GM06990 (cell line): ENCODE measurements at places on chromosomes 5 and 9.

DNA sequence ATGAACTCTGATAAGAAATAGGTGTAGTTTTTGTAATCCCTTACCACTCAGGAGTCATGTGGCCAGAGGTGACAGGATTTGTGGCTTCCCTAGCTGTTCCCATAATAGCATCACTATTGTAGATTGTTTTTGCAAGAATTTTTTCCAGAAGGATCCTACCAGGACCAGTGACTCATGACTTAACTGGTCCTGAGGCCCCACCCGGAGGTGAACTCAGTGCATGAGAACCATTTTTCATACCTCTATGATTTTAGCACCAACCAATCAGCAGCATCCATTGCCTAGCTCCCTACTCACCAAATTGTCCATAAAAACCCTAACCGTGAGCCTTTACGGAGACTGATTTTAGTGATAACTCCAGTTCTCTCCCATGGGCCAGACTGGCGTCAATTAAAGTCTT is 484.8 kb downstream of the PSAT1 start:
- no peak for DNase-seq

GRCh38 chr9:90838581-90839154 is 37.0 kb downstream of the SYK start:
- DNase-seq, result no peak

DNA sequence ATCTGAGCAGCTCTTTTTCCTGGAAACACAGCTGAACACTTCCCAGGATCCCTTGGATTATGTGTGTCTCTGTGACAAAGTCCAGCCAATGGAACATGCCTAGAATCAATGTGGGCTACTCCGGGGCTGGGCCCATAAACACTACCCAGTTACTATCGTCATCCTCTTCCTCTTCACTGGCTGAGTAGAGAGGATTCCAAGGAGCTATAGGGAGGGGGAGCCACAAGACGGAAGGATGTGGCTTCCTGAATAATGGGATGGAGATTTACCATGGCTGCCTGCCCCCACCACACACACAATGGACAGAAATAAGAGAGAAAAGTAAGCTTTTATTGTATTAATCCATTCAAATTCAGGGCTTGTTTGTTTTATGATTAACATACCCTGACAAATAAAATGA is 22.1 kb upstream of the TAS2R1 start:
- DNase-seq, result no peak

- no peak for DNase-seq
Measured at GRCh38 chr5:134504629-134505300, 20.7 kb upstream of the JADE2 start.

GRCh38 chr9:70616228-70616990 is 202.0 kb upstream of the KLF9 start:
- DNase-seq, result no peak

GRCh38 chr5:71924325-71924724 is 182.9 kb upstream of the MAP1B start:
- DNase-seq, result no peak

- no peak for DNase-seq
Measured at GRCh38 chr9:19479874-19480273, 71.1 kb downstream of the ACER2 start.

DNA sequence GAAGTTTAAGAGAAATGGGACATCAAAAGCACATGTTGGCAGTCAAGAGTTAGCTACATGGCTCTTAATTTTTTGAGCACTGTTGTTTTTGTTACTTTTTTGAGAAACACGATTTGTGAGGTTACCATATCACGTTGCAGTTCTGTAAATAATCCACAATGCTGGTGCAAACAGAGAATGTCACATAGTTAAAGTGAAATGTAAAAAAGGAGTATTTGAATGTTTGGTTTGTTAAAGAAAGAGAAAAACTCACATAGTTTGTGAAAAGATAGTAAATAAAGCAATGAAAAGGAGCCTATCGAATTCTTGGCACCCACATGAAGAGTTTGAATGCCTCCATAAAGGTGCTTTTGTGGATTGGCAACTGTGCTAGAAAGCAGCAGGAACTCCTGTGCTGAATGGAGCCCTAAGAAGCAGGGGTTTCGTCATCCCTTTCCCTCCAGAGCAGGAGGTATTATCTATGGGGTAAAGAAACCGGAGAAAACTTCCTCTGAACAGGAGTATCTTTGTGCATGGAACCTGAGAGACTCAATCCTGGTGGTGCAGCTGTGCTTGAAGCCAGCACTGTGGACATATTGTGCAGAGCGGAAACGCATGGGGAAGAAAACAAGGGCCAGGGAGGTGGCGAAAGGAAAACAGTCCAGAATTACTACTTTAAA is 148.5 kb upstream of the OTULINL start:
- no peak for DNase-seq

DNA sequence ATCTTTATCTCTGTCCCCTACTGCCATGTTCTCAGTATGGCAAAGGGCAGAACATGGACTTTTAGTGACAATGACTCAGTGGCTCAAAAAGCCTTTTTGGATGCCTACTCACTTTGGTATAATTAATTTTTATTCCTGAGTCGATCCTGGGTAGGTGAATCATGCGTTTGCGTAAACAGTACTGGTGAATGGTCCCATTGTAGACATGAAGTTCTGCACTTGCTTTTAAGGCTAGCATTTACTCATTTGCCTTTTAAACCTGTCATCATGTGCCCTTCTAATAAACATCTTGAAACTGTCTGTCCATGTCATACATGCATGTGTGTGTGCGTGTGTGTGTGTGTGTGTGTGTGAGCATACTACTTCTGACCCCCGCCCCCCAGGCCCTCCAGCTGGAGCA is 223.0 kb downstream of the AUH start:
- no peak for DNase-seq

- DNase-seq, result no peak
Measured at GRCh38 chr5:6261668-6262067, 116.7 kb downstream of the MED10 start.

- DNase-seq, result no peak
Measured at GRCh38 chr5:170971-171800, 20.1 kb upstream of the LRRC14B start.

DNA sequence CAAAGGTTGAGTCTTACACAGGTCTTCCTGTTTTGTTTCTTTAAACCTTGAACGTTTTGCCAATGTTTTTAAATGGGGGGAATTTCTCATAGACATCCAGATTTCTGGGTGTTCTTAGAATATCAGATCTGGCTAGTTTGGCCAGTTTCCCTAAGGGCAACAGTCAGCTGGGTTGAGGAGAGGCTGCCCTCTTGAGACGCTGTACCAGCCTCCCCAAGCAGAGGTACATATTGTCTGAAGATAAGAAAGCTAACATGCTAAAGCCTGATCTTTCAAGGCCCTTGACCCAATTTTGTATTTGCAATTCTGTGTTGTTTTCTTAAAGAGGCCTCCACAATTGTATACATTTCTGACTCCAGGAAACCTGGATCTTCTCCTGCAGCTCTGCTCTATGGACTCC is 21.9 kb upstream of the SH3GL2 start:
- DNase-seq, result no peak

DNA sequence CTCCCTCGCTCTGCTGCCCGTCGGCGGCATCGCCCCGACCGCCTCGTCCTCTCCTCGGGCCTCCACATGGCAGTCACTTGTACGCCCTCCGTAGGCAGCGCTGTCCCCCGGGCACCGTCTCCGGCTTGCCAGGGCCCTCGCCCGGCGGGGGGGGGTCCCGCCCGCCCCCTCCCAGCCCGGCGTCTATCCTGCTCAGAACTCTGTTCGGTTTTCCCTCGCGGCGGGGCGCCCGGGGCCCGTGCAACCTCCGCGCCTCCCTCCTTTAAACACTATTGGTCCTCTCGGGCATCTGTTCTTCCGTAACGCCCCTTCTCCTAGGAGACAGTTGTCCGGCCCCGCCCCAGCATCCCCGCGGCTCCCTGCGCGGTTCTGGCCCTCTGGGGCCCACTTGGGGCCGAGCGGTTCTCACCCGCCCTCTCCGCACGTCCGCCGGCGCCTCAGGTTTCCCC is 831 bp downstream of the ODF2 start:
- peak; percentile 79 for DNase-seq

- DNase-seq, result peak; percentile 44
Measured at GRCh38 chr5:157670662-157671591, at the start of gene C5orf52. TSS of gene C5orf52 (plus strand) at chr5:157671533. CDS start at chr5:157671615, 82 bp downstream.

- no peak for DNase-seq
Measured at GRCh38 chr5:140561753-140562523, 2.5 kb downstream of the APBB3 start.

DNA sequence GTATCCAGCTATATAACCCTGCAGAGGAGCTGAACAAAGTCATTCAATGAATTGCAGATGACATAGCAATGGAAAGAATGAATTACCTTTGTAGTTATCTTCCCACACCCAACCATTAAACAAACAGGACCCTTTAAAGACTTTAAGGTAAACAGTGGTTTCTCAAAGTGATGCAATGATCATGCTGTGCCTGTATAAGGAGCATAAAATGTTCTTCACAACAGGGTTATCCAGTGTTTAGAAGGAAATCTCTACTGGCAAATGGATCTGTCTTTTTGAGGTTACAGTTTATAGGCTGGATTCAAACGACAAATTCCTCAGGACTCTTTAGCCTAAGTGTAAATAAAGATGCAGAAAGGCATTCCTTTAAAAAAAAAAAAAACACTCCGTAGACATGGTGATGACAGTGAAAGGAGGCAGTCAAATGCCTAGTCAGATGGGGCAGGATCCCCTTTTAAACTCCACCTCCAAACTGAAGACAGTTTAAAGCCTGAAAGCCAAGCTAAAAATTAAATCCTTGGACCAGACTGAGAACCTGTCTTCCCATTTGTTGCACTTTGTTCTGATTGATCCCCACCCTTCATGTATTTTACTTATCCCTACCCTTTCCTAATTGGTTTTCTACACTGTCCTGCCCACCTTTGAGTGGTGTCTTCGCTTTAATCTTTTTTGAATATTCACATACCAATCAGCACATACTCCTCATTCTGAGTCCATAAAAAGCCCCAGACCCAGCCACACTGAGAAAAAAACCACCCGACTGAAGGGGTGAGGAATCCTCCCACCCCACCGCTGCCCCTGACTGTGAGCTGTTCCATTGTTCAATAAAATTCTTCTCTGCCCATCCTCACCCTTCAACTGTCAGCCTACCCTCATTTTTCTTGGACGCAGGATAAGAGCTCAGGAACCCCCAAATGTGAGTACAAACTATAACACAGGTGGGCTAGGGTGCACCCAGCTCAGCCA is 761.3 kb upstream of the DMAC1 start:
- no peak for DNase-seq

DNA sequence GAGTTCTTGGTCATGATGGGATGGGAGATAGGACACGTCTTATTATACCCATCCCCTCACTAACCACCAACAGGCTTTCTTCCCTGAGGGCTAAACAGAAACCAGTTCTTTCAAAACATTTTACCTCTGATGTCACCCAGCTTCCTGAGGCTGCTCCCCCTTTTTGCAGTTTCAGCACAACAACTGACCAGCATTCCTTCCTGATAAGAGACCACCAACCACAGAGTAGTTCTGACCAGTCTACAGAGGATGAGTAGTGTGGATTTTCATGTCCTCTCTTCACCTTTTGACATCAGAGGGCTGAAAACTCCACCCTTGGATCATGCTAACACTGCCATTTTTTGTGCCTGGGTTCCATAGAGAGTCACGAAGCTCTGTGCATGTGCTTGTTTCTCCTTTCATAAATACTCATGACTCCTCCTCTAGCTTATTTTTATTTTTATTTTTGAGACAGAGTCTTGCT is 82.6 kb downstream of the OSTF1 start:
- DNase-seq, result no peak

GRCh38 chr5:5141339-5141599 is 1.1 kb downstream of the ADAMTS16 start:
- no peak for DNase-seq

GRCh38 chr9:75378036-75378435 is 289.7 kb downstream of the OSTF1 start:
- DNase-seq, result no peak

DNA sequence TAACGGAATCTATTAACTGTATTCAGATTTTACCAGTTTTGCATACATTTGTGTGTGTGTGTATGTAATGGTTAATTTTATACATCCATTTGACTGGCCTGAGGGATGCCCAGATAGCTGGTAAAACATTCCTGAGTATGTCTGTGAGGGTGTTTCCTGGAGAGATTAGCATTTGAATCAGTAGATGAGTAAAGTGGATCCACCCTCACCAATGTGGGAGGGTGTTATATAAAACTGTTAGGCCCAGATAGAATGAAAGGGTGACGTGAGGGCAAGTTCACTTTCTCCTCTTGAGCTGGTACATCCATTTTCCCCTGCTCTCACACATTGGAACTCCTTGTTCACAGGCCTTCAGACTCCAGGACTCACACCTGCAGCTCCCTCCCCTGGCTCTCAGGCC is 88.7 kb downstream of the EMB start:
- no peak for DNase-seq

DNA sequence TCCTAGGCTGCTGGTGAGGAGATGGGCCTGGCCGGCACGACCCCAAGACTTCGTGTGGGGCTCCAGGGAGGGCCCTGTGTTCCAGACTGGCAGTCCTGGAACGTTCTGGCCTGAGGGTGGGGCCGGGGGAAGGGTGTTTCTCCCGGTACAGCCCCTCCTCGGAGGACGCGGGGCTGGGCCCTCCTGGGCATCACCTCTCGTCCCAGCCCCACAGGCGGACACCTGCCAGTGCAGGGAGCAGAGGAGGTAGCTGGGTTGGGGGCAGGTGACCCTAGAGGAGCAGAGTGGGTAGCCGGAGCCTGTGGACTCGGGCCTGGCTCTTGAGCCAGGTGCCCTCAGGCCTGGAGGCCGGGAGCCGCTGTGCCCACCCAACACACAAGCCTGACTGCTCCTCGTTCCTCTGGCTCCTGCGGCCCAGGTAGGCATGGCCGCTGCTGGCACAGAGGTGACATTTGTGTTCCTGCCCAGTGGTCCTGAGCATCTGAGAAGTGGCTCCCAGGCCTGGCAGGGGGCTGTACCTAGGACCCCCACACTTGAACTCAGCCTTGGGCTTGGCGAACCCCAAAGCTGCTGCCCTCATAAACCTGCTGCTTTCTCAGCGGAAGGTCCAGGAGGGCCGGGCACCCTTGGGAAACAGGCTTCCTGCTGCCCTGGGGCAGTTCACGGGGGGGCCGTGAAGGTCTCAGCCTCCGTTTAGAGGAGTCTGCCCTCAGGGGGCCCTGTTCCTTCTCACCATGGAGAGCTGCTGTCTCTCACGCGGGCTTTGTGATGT is 817 bp downstream of the SLC6A19 start:
- no peak for DNase-seq

DNA sequence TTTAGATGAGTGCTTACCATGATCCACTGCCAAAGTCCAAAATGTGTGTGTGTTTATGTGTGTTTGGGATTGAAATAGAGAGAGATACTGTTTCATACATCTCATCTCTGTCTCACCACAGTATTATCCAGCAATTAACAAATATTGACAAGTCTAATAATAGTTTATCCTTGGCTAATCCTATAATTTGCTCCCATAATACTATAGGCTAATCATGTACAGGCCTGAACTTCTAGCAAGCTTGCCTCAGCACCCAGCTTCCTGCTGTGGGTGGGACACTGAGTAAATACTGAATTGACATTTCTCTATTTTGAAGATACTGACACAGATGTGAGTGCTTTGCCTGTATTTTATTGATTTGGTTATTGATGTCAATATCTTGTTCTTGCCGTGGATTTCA is 35.3 kb upstream of the KCNV2 start:
- DNase-seq, result no peak

GRCh38 chr5:83672646-83673045 is 48.0 kb downstream of the HAPLN1 start:
- no peak for DNase-seq

GRCh38 chr5:132664696-132665209 is 6.8 kb downstream of the IL13 start:
- no peak for DNase-seq
